Central memory CD8-positive, alpha-beta T cell (primary cell): ENCODE measurements at places on chromosomes 2 and 18.

DNA sequence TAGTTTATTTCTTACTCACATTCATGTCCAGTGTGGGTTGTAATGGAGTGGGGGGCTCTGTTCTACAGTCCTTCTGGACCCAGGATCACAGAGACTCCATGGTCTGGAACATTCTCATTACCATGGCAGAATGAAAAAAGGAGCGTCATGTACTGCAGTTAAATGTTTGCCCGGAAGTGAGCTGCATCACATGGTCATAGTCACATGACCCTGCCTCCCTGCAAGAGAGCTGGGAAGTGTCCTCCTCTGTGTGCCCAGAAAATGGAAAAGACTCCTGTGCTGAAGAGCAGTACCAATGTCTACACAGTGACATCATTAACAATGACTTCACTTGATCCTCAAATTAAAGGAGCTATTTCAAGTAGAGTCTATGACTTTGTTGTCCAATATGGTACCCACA, 74.0 kb upstream of the ZBTB14 start:
- no peak overlapping the region for H3K27ac ChIP-seq
- no peak for DNase-seq
- peaks cover 23% of the 10 kb centered on the region for H3K27me3 ChIP-seq
- H3K4me1 ChIP-seq: no peaks in the 10 kb centered on the region

GRCh38 chr18:64919971-64920570, 771.2 kb upstream of the LINC00305 start:
- no peaks in the 10 kb centered on the region for H3K27me3 ChIP-seq
- DNase-seq: no peak
- no peaks in the 10 kb centered on the region for H3K36me3 ChIP-seq
- no peaks in the 10 kb centered on the region for H3K4me1 ChIP-seq

- no peaks in the 10 kb centered on the region for H3K4me1 ChIP-seq
- H3K4me3 ChIP-seq: no peak overlapping the region
- no peak for DNase-seq
- no peaks in the 10 kb centered on the region for H3K36me3 ChIP-seq
- H3K27ac ChIP-seq: no peak overlapping the region
Measured at GRCh38 chr18:45251236-45251635, 364.0 kb upstream of the SLC14A2 start.

DNA sequence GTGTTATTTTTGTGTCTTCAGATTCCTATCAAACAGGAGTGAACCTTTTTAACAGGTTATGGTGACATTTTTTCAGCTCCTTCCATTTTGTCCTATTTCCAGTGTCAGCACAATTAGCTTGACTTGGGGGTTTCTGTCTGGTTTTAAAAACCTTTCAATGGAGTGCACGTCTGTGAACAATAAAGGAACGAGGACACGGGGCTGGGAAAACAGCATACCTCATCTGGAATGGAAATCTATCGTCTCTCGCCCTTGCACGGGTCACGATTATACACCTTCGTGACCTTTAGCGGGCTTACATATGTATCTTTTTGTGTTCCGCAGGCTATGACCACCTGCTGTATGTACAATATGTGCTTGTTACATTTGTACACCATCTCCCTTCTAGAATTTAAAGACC, 2.3 kb upstream of the ZNF532 start:
- H3K4me1 ChIP-seq: peaks cover 36% of the 10 kb centered on the region
- DNase-seq: no peak
- peak overlapping the region; percentile 95 for H3K27ac ChIP-seq
- H3K4me3 ChIP-seq: peak overlapping the region; percentile 78
- peaks cover 11% of the 10 kb centered on the region for H3K27me3 ChIP-seq
- peaks cover 13% of the 10 kb centered on the region for H3K36me3 ChIP-seq

DNA sequence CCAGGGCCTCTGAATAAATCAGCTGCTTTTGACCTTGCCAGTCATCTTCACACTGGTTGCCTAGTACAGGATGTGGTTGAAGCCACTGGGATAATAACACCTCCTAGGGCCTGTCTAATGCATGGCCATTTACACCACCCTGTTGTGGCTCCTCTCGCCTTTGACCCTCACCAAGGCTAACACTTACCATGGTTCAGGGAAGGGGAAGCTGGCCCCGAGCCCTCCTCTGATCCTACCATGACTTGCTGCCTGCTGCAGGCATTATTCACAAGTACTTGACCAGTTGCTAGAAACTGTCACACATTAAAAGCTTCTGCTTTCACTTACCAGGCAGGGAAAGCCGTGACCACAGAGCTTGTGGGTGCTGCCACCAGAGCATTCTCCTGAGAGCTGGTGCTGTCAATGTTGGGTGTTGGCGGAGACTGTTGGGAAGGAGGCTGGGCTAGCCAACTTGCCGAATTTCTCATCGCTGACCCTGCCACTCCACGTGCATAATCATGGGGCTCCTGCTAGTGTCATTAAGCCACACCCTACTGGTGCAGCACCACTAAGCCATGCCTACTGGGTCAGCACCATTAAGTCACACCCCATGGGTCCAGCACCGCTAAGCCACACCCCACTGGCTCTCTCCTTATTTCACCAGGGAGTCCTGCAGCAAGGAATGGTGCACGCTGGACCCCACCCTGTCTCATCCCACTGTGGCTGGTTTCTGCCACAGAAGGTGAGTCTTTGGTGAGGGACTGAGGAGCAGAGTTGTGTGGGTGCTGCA, 47.0 kb upstream of the TTC39C start:
- peaks cover 74% of the 10 kb centered on the region for H3K4me1 ChIP-seq
- peaks cover 6% of the 10 kb centered on the region for H3K36me3 ChIP-seq
- H3K4me3 ChIP-seq: peak overlapping the region; percentile 46
- no peaks in the 10 kb centered on the region for H3K27me3 ChIP-seq
- DNase-seq: peak; percentile 47

- H3K4me1 ChIP-seq: peaks cover 5% of the 10 kb centered on the region
- no peaks in the 10 kb centered on the region for H3K27me3 ChIP-seq
- no peak overlapping the region for H3K4me3 ChIP-seq
- peaks cover 7% of the 10 kb centered on the region for H3K36me3 ChIP-seq
- H3K27ac ChIP-seq: no peak overlapping the region
Measured at GRCh38 chr2:161386228-161386824, 29.8 kb upstream of the TBR1 start.

- peaks cover 6% of the 10 kb centered on the region for H3K4me1 ChIP-seq
- no peak overlapping the region for H3K4me3 ChIP-seq
- DNase-seq: no peak
- H3K27ac ChIP-seq: no peak overlapping the region
- no peaks in the 10 kb centered on the region for H3K36me3 ChIP-seq
Measured at GRCh38 chr2:8176887-8177286, 505.0 kb upstream of the ID2 start.

GRCh38 chr2:42598656-42599055, 30.2 kb downstream of the MTA3 start:
- H3K27ac ChIP-seq: no peak overlapping the region
- no peaks in the 10 kb centered on the region for H3K27me3 ChIP-seq
- H3K4me1 ChIP-seq: no peaks in the 10 kb centered on the region
- H3K4me3 ChIP-seq: no peak overlapping the region
- no peak for DNase-seq

GRCh38 chr2:143261986-143262385, 132.8 kb downstream of the ARHGAP15 start:
- DNase-seq: no peak
- peak overlapping the region; percentile 42 for H3K4me3 ChIP-seq
- no peaks in the 10 kb centered on the region for H3K27me3 ChIP-seq
- H3K36me3 ChIP-seq: peaks cover 18% of the 10 kb centered on the region

- peaks cover 45% of the 10 kb centered on the region for H3K36me3 ChIP-seq
- peaks cover 97% of the 10 kb centered on the region for H3K4me1 ChIP-seq
- no peaks in the 10 kb centered on the region for H3K27me3 ChIP-seq
- DNase-seq: no peak
Measured at GRCh38 chr2:233083782-233084181, 23.6 kb downstream of the INPP5D start.
